Fibroblast of skin of back (primary cell): ENCODE measurements at places on chromosomes 3 and 15.

- DNase-seq: no peak
Observed at GRCh38 chr3:156334841-156335545, 214.6 kb downstream of the KCNAB1 start.

GRCh38 chr3:89300526-89300925 is 193.1 kb downstream of the EPHA3 start:
- no peak for DNase-seq

DNA sequence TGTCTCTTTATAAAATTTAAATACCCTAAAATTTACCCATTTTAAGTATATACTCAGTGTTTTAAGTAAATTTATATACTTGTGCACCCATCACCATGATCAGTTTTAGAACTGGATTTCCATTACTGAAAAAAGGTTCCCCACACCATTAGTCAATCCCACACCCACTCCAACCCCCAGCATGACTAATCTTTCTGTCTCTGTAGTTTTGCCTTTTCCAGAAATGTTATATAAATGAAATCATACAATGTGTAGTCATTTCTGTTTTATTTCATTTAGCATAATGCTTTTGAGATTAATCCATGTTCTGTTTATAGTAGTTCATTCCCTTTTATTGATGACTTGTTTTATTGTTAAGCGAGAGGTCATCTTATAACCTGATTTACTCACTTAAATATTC is 66.1 kb upstream of the LIMD1 start:
- peak; percentile 83 for DNase-seq

DNA sequence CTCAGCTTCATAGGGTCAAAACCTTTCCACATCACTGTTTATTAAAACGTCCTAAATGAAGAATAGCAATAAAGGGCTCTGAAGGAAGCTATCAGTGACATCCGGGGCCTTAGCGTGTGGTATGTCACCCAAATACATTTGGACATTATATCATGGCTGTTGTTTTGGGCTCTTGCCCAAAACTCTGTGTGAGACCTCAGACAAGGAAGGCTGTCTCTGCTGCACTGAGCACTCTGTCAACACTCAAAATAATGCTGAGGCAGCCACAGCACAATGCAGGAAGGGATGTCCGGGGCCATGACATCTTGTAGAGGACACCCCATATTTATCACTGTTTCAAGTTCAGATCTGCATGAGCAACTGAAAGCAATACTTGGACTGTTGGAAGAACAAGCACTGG is 293.8 kb upstream of the WNT5A start:
- DNase-seq: peak; percentile 54

GRCh38 chr3:146511402-146512134 is 32.8 kb downstream of the PLSCR1 start:
- DNase-seq: no peak

DNA sequence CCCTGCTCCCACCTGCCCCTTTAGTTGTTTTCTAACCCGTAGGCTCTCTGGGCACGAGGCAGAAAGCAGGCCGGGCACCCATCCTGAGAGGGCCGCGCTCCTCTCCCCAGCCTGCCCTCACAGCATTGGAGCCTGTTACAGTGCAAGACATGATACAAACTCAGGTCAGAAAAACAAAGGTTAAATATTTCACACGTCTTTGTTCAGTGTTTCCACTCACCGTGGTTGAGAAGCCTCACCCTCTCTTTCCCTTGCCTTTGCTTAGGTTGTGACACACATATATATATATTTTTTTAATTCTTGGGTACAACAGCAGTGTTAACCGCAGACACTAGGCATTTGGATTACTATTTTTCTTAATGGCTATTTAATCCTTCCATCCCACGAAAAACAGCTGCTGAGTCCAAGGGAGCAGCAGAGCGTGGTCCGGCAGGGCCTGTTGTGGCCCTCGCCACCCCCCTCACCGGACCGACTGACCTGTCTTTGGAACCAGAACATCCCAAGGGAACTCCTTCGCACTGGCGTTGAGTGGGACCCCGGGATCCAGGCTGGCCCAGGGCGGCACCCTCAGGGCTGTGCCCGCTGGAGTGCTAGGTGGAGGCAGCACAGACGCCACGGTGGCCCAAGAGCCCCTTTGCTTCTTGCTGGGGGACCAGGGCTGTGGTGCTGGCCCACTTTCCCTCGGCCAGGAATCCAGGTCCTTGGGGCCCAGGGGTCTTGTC is 48.5 kb downstream of the PGPEP1L start:
- no peak for DNase-seq

GRCh38 chr15:69606921-69607500 is 154.4 kb downstream of the RPLP1 start:
- peak; percentile 57 for DNase-seq

- DNase-seq: no peak
Observed at GRCh38 chr15:101458158-101458900, 31.2 kb downstream of the PCSK6 start.

GRCh38 chr3:115162759-115163158 is 15.7 kb upstream of the ZBTB20 start:
- DNase-seq: no peak

DNA sequence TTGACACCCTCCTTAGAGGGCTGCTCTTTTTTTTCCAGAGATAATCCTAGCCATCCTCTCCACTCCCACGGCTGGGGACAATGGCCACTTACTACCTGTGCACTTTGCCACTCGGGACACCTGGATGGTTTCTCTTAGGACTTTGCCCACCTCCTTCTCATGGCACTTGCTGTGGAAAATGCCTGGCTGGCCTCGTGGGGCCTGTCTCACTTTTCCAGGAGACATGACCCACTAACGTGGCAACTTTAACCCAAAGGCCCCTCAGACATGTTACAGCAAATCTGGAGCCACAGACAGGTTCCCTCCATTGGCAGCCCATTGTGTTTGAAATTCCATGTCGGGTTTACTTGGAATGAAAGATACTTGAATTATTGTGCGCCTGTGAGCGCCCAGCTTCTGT is 29.4 kb upstream of the ESYT3 start:
- no peak for DNase-seq

DNA sequence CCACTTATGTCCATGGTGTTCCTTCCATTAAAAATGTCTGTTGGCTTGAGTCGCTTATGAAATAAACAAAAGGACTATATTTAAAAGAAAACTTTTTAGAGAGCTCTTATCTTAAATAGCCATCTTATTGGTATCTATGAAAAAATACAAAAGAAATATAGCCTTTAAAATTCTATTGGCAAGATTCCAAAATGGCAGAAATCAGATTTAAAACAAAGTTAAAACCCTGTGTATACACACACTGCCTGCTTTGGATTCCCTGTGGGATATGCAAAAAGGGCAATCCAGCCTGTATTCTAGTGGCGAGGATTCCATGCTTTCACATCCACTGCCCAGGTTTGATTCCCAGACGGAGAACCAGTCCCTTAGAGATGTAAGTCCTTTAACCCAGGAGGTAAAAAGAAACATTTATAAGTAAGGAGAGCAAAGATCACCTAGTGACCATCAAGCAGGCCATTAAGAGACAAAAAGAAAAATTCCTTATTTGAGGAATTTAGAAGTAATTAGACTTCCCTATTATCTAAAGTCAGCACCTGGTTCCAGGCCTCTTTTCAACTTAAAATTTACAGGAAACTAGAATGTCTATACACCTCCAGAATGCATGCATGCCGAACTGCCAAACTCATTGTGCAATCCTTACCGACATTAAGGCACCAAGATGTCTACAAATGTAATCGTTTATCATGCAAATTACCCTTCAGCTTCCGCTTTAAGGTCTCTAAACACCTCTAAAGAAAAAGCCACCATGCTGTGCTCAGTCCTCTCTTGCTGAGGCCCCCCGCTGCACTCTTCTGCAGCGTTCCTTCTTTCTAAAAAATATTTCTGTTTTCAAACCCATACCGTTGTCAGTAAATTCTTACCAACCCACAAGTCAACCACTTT is 69.6 kb upstream of the STRIT1 start:
- no peak for DNase-seq
